ENCODE measurements at places on chromosomes 16 and 17.

DNA sequence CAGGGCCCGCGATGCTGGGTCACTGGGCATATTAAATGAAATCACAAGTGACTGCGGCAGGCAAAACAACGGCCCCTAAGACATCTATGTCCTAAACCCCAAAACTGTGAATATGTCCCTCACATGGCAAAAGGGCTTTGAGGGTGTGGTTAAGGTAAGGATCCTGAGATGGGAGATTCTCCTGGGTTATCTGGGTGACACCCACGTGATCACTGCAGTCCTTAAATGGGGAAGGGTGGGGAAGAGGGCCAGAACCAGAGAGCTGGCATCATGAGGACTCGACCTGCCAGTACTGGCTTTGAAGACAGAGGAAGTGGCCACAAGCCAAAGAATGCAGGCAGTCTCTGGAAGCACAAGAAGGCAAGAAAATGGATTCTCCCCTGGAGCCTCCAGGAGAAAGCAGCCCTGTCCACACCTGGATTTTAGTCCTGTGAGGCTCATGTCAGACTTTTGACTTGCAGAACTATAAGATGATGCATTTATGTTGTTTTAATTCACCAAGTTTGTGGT is 12.5 kb downstream of the COTL1 start:
- no peak for DNase-seq

- DNase-seq, result no peak
These were observed 42.8 kb downstream of the CBFA2T3 start for GRCh38 chr16:88934066-88934667.

DNA sequence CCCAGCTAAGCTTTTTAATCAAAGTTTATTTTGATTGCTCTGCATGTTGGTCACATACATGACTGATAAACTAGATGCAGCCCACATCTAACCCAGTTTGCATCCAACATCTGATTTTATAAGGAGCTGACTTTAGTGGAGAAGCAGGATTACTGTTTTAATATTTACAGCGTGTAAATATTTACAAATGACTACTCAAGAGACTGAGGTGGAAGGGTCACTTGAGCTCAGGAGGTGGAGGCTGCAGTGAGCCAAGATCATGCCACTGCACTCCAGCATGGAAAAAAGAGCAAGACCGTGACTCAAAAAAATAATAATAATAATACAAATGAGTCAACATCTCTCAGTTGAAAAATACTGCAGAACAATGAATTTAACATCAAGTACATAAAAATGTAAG is 50.8 kb downstream of the PARN start:
- DNase-seq, result no peak

- DNase-seq, result no peak
These were observed 41.4 kb upstream of the FBXO47 start for GRCh38 chr17:39008633-39009032.

DNA sequence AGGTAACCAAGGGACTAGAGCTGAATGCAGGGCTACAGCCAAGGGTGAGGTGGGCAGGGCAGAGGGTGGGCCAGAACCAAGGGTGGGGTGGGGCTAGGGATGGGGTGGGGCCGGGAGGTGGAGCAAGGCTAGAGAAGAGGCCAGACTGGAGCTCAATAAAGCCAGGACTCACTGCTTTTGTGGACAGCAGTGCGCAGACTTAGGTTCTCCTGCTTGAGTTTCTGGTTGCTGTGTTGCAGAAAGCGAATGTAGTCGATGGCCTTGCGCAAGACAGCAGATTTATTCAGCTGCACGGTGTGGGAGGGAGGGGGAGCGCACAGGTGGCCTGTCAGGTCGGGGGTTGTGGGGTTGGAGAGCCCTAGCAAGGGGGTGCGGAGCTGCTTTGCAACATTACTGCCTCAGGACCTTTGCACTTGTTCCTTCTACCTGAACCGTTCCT is 18.7 kb downstream of the SREBF1 start:
- DNase-seq, result no peak

DNA sequence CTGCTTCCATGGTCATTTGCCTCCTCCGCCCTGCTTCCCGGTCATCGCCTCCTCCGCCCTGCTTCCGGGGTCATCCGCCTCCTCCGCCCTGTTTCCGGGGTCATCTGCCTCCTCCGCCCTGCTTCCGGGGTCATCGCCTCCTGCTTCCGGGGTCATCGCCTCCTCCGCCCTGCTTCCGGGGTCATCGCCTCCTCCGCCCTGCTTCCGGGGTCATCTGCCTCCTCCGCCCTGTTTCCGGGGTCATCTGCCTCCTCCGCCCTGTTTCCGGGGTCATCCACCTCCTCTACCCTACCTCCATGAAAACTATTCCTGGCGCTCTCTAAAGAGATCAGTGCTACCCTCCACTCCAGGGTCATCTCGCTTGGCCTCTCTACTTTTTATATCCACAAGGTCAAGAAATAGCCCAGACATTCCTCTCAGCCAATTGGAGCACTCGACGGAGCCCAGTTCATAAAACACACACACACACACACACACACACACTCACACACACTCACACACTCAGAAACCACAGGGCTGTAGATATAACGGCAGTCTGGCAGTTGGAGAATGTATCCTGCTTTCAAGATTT is 44.8 kb downstream of the TRARG1 start:
- DNase-seq, result no peak
